Osteocyte (in vitro differentiated cells): ENCODE measurements at places on chromosomes 12 and 14. TPM values are rescaled to one million over a fixed set of nuclear protein-coding genes. Genes with fewer than 3 reads are reported as not detected.

DNA sequence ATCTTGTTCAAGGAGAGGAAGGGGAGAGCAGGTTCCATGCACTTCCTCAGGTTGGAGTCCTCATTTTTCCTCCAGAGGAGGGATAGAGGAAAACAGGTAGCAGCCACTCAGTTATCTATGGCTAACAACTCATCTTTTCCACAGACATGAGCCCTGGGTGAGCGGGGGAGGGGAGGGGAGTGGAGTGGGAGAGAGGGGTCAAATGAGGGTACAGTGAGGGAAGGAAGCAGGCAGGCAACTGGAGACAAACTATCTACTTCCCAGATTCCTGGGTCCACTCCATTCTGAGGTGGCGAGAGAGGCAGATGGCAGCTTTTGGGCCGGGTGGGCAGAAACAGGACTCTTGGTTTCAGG lies 2.6 kb upstream of the ZNF385A start:
- DNase-seq: no peak

GRCh38 chr12:48998497-48999353 lies 450 bp downstream of the DDN start:
- DNase-seq: no peak

DNA sequence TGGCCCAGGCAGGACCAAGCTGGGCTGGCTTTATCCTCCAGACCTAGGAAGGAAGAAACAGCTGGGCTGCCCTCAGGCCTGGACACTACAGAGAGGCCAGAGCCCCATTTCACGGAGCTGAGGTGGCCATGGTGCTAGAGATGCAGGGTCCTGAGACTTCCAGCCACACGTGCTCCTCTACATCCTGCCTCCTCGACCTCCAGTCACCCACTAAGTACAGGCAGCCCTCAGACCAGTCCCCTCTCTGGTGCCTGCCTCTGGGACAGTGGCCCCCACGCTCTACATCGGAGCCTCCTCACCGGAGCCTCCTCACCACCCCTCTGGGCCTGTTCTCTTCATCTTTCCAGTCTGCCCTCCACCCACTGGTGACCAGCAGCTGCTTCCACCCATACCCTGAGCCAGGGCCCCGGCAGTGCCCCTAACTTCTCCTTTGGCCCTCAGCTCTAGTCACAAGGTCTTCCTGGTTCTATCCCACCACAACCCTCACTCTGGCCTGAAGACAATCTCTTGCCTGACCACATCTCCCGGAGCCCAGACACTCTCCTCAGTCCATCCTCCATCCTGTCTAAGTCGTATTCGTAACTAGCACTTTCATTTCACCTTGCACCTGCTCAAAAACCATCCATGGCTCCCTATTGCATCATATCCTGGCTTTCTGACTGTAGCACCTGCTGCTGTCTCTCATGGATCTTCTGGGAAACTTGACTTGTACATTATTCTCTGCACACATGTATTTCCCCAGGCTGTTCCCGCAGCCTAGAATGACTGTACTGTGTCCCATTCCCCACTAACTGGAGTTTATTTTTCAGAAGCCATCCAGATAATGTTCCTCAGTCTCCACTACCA lies 43.9 kb downstream of the DIO3 start:
- DNase-seq: peak; percentile 70

The GLS2 gene
- total RNA-seq: 0.31 TPM in 1 of 2 replicates, not detected in the other

- no peak for DNase-seq
Measured at GRCh38 chr12:25730489-25731349, 177.6 kb upstream of the LMNTD1 start.

- DNase-seq: no peak
Measured at GRCh38 chr12:104632724-104633201, 176.0 kb downstream of the CHST11 start.

DNA sequence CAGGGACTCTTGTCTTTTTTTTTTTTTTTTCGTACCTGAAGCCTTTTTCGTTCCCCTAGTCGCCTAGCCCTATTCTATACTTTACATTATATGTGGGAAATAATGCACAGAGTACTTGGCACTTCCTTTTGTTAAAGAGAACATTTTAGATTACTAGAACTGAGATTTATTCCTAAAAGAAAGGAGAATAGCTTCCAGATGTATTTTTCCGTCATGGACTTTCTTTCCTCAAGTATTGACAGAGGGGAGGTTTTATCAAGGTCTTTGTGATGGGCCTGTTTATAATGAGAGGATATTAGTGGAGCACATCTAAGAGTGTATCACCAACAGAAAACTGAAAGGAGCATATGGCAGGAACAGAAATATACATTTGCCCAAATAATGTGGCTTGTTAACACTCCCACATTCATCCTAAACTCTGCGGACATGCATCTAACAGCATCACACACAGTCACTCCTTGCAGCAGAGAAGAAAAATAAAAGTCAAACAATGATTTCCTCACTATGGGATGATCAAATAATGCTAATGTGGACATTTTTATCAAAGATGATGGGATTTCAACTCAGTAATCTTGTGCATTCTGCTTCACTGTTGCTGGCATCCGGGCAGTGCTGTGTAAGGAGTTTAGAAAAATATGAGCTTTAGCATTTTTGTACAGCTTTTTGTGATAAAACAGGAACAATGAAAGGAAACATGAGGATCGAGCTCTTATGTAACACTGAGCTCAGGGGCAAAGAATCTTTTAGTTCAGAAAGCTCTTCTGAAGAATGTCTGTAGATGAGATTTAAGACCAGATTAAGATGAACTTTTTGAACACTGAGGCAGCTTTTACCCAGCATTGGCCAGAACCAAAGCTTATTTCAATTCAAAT lies 183.1 kb downstream of the EGLN3 start:
- no peak for DNase-seq

The TRPV4 gene
- 1.3 and 1.6 TPM in 2 replicates for total RNA-seq

The CLEC4E gene
- total RNA-seq: not detected in 2 replicates

DNA sequence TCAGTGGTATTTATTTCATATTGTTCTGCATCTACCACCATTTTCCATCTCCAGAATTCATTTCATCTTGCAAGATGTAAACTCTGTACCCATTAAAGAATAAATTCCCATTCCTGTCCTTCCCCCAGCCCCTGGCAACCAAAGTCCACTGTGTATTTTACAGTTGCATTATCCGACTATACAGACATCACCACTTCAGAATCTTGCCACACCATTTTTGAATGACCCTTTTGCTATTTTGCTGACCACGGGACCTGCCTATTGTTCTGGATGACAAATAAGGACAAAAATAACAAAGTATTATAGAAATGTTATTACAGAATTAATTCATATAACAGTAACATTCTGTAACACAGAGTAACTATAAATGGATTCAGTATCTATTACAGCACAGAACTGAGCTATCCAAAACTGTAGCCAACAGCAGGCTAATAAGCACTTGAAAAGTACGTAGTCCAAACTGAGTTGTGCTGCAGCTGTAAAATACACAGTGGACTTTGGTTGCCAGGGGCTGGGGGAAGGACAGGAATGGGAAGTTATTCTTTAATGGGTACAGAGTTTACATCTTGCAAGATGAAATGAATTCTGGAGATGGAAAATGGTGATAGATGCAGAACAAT lies 61.3 kb downstream of the CDK17 start:
- no peak for DNase-seq

DNA sequence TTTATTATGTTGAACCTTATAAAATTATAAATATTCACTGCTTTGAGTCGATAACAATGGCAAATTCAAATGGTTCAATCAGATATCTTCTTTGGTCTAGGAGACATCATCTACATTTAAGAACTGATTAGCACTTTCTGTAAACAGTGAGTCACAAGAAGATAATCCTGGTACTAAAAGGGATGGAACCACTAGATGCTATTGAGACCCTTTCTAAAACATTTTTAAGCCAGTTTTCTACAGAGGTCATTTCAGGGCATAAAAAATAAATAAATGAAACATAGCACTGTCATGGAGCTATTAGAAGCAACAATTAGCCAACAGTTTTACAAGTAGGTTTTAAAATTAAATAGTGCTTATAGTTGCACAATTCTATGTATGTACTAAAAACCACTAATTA lies 212.2 kb downstream of the DUSP6 start:
- no peak for DNase-seq

GRCh38 chr12:50467439-50467838 lies 37.3 kb upstream of the DIP2B start:
- no peak for DNase-seq

- DNase-seq: no peak
Measured at GRCh38 chr14:42806909-42807315, 1200.2 kb downstream of the LRFN5 start.

GRCh38 chr14:87264272-87264785 lies 728.7 kb downstream of the GALC start:
- DNase-seq: no peak

DNA sequence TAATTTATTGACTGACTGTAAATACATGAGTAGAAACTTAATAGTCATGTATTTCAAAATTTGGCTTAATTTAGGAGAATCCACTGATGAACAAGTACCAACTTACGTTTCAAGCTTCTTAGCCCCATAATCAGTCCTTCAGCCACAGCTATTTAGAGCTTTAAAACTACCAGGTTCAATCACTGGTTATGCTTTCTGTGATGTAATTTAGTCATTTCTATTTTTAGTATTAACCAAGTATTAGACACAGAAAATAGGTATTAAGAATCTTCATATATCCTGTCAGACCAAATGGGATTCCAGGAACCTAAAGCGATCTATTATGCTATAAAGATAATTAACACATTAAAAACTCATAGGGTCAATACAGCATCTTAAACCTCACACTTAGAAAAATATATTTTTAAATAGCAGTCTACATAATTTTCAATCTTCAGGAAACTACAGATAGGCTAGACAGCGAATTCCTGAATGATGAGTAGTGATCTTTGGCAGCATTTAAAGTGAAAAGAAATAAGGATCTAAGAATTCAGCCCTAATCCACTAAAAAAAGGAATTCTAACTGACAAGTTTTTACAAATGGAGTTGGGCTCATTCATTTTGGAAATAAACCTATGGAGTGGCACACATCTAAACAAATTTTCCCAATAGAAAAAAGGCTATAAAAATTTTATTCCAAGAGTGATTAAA lies 51.5 kb downstream of the ZC3H14 start:
- DNase-seq: no peak

The CARMIL3 gene
- 0.31 and 0.35 TPM in 2 replicates for total RNA-seq

GRCh38 chr12:103955811-103956508 lies 9.7 kb upstream of the TDG start:
- DNase-seq: no peak

The SDR9C7 gene
- total RNA-seq: not detected in 2 replicates

DNA sequence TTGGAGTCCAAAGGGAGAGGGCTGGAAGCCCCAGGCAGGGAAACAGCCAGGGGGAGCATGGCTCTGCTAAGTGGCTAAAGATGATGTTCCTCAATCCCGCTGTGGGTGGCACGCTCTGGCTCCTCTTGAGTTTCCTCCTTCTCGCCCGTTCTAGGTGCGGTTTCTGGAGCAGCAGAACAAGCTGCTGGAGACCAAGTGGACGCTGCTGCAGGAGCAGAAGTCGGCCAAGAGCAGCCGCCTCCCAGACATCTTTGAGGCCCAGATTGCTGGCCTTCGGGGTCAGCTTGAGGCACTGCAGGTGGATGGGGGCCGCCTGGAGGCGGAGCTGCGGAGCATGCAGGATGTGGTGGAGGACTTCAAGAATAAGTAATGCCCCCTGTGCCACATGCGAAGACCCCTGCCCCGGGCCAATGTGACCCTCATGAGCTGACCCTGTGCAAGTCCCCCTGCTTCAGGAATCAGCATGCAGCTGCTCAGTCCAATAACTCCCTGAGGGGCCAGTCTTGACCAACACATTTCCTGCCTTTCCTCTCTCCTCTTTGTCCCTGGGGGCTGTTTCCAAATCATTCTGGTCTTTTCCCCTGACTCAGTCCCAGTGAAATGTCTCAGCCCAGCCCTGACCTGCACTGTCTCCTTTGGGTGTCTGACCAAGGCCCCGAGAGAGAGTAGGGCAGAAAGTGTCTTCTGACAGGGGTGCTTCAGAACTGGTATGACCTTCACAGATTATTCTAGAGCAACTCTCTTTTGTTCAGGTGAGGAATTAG lies 2.1 kb downstream of the KRT7 start:
- no peak for DNase-seq

- DNase-seq: no peak
Measured at GRCh38 chr12:9761419-9761781, 699 bp upstream of the CD69 start.
